Stimulated activated CD8-positive, alpha-beta memory T cell treated with anti-CD3 and anti-CD28 coated beads, Interleukin-4, amount 100 ng/mL, for 24 hours (primary cell): ENCODE measurements at places on chromosomes 11 and 22.

DNA sequence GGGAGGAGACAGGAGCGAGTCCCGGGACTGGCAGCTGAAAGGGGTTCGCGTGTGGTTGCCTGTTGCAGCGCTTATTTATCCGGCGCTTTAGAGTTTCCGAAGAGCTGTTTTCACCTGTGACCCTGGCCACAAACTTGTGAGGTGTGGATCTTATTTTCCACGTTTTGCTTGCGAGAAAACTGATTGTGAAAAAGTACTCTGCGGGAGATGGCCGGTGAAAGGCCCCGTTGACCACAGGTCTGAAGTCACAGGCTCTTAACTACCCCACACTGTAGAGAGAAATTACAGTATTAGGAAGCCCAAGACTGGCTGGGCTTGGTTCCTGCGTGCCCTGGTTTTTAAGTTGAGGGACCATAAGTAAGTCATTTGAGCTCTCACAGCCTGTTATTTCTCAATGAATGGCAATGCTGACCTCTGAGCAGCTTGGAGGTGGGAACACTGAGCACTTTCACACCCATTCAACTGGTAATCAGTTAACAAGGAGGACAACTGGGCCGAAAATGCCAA lies 379 bp upstream of the RAB38 start:
- no peak for DNase-seq

- DNase-seq = no peak
Observed at GRCh38 chr11:113167599-113167998, 146.8 kb upstream of the TTC12 start.

DNA sequence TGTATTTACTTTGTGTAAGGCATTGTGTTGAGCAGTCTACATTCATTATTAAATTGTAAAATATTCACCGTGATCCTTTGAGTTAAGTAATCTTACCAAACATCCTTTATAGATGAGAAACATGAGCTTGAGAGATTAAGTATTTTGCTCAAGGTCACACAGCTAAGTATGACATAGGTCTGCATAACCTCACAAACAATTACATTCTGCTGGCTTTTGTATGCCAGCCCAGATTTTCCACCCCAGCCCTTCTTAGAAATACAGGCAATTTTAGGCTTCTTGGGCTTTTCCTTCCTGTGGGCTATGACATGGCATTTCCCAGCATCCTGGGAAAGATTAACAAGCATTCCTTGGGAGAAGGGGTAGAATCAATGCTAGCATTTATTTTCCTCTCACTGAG lies 357.3 kb downstream of the NELL1 start:
- DNase-seq = no peak

DNA sequence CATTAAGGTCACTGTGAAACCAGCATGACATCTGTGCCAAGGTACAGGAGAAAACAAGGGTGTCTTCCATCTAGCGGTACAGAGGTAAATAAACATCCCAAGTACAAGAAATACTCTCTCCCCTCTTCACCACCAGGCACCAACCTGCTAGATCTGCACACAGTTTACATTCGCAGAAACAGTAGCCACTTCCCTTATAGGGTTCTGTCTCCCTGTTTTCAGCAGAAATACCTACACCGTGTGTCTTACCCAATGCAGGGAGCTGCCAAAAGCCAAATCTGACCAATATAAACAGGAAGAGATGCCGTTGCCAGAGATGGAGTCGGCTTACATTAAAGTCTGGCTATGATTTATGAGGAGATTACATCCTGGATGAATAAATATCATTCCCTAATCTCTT lies 1.2 kb downstream of the SCN4B start:
- DNase-seq = no peak

DNA sequence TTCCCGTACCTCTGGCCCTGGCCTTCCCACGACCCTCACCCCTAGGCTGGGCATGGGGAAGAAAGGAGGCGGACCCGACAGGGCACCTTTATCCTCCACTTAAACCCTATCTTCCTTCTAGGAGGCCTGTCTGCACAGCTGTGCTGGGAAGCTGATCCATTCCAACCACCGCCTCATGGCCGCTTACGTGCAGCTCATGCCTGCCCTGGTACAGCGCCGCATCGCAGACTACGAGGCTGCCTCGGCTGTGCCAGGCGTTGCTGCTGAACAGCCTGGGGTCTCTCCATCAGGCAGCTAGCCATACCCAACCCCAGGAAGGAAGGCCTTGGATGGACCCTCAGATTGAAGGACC lies 599 bp downstream of the TIMM10B start:
- no peak for DNase-seq

- DNase-seq = no peak
Observed at GRCh38 chr11:35723493-35723892, 60.9 kb downstream of the TRIM44 start.

GRCh38 chr11:32118025-32118974 lies 27.4 kb downstream of the RCN1 start:
- no peak for DNase-seq

DNA sequence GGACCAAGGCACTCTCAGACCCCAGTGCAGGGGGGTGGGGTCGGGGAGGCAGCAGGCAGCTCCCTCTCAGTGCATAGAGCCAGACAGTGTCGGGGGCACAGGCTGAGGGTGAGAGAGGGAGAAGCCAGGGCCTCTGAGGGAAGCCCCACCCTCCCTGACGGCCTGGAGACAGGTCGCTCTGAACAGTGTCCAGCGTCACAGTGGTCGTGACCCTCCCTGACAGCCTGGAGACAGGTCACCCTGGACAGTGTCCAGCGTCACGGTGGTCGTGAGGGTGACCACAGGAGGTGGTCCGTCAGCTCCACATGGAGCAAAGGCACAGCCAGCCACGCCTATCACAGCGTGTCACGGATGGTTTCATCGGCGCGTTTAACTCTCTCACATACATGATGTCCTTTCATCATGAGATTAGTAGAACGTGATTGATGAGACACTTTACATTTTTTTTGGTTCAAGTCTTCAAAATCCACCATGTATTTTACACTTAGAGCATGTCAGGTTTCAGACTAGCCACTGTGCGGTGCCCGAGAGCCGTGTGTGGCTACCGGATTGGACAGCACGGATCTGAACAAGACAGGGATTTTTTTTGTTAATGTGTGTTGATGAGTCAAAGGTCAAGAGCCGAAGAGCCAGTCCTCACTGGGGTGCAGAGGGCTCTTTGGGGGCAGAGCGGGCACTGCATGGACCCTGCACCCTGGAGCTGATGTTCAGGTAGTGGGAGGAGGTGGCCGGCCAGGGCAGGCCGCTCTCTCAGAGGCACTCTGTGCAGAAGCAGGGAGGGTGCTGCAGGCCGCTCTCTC lies 23.9 kb upstream of the PANX2 start:
- no peak for DNase-seq

DNA sequence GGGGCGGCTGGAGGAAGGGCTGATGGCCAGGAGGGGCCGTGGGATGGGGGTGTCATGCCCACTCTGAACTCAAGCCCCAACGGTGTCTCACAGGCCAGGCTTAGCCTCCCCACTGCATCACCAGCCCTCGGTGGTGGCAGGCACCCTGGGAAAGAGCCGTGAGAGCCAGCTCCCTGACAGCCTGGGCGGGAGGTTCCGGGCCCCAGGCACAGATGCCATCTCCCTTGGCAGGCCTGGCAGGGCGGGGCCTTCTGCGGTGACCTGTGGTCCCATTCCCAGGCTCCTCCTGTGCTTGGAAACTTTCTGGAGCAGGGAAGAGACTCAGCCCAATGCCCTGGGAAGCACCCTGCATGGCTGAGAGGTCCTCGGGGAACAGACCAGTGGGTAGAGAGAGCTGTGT lies 4.8 kb downstream of the PHLDA2 start:
- no peak for DNase-seq

DNA sequence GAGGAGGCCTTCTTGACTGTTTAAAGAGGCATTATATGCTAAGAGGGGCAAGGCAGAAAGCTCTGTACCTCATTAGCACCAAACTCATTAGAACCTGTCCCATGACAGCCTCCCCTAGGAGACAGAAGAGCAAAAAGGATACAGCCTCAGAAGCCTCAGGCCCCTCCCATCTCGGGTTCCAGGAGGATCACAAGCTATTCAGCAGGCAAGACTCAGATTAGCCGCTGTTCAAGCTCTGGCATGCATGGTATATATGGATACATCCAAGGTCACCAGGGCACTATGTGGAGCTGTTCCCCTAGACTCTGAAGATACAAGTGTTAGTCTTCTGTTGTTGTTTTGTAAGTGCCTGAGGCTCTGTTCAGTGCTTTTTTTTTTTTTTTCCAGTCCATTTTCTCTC lies 32.1 kb downstream of the ATXN10 start:
- no peak for DNase-seq

DNA sequence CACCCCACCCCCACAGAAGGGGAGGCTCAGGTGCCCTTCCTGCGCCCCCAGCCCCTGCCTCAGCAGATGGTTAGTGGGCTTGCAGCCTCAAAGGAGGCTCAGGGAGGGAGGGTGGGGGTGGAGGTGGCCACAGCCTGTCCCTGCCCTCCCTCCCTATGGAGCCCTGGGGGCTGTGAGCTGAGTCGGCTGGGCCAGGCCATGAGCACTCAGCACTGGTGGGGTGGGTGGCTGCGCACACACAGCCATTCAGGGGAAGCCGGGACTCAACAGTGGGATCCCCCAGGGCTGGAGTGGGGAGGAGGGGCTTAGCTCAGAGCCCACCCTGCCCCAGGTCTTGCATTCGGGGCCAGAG lies 50.2 kb downstream of the FLRT1 start:
- DNase-seq = no peak

DNA sequence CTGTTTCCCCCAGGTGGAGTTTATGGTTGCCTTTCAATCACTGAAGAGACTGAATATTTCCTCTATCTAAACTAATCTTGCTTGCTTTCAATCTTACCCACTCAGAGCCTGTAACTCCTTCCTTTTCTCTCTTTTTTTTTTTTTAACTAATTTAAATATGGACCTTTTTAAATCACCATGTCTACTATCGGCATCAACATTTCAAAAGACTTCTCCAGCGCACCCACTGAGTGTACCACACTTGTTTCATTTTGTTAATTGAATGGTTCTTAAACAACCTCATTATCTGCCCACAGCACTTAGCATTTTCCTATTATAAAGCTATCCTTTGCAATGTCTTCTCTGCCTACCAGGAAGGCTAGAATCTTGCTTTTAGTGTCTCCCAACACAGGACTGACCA lies 1212.5 kb downstream of the LRRC4C start:
- DNase-seq = no peak

DNA sequence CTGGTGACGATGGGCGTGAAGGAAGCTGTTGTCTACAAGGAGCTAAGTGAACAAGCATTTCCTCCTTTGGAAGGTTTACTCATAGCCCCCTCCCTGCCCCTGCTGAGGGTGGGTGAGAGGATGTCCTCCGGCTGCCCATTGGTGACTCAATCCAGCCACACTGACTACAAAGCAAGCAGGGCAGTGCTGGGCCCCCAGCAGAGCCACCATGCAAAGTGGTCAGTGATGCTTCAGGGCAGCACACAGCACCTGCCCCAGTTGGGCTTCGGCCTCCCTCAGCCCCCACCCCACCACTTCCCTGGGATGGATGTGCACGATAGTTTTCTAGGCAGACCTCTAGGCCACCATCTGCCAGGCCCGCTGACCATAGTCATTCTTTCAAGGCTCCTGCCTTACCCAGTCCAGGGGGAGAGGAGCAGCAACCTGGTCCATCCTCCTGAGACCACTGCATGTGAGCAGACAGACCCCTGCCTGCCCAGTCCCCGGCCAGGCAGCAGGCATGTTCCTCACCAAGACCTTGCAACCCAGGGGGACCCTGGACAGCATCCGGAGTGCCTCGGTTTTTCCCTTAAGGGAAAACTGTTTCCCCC lies 125.1 kb downstream of the BCR start:
- no peak for DNase-seq

GRCh38 chr11:58977470-58977869 lies 38.2 kb downstream of the GLYATL1 start:
- no peak for DNase-seq

DNA sequence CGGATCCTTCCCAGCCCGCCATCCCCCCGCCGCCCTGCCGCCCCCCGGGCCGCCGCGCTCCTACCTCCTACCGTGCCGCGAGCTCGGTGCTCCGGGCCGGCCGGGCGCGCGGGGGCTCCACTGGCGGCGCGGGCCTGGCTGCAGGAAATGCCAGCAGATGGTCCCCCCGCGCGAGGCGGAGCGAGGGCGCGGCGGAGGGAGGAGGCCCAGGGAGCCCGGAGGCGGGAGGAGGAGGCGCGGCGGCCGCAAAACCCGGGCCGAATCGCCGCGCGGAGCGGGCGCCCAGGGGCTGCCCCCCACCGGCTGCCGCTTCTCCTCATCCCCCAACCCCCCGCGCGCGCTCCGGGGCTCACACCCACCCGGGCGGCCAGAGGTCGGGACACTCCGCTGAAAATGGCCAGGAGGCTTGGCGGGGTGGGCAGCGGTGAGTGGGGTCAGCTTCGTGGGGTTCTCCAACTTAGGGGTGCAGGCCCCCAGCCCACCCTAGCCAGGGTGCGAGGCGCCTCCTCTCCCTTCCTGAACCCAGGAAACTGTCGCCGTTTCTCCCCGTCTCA lies at the start of gene OSBPL5:
OSBPL5 (minus strand) TSS at position 159 of the 554 bp plus-strand sequence. CDS start 36,162 bp downstream, outside the sequence.
- peak; percentile 42 for DNase-seq

- no peak for DNase-seq
Observed at GRCh38 chr11:134939031-134939430, 527.0 kb upstream of the B3GAT1 start.

- no peak for DNase-seq
Observed at GRCh38 chr11:31531293-31531692, 21.7 kb downstream of the ELP4 start.

DNA sequence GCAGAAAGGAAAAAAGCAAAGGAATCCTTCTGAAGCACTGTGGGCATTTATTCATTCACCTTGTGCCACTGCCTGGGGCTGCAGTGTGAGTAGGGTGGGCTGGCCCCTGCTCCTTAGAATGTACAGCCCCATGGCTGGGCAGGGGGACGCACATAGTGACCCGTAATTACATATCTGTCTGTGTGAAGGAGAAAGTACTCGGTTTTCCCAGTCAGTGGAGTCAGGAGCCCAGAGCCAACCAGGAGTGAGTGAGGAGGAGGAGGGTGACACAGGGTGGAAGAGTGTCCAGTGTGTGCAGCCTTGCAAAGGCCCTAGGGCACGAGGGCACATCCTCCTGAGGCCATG lies 91.9 kb downstream of the CDKN1C start:
- DNase-seq = no peak

DNA sequence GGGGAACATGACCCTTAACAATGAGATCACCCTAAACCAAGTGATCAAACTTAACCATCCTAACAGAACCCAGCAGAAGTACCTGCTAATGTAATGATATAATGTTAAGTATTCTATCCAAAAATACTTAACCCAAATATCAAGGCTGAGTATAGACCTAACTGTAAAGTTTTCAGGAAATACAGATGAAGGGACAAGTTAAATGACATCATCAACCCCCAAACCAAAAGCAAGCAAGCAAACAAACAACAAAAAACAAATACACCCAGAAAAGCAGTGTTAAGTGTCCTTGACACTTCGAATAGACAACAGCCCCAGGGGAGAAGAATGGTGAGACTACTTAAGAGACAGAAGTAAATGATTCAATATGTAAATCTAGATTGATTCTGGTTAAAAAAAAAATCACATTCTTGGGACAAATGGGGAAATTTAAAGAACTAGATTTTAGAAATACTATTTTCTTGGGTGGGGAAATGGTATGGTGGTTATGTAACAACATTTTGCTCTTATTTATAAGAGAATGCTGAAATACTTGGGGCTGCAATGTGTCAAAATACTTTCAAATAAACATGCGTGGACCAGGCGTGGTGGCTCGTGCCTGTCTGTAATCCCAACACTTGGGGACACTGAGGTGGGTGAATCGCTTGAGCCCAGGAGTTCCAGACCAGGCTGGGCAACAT lies 2.5 kb downstream of the CSTF3 start:
- no peak for DNase-seq

GRCh38 chr22:47322854-47323253 lies 560.4 kb downstream of the TBC1D22A start:
- no peak for DNase-seq
